ENCODE measurements at places on chromosomes 3 and 15.

DNA sequence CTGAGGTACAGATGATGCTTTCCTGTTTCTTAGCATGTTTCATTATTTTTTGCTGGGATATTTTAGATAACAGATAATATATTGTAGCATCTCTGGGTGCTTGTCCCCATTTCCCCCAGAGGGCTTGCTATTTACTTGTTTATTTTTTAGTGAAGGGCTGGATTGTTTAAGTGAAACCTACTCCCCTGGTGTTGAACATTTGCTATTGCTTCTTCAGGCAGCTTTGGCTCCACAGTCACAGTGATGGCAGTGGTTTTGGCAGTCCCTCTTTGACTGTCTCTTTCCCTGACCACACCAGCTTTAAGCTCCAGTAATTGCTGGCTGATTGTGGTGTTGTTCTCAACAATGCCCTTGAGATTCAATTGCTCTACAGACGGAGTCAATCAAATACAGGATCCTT, 128.9 kb downstream of the KLF13 start:
- no peak for DNase-seq

GRCh38 chr3:60674870-60675269, 576.4 kb downstream of the FHIT start:
- DNase-seq: no peak

GRCh38 chr3:98557324-98558010, 25.7 kb downstream of the GPR15 start:
- DNase-seq: no peak

GRCh38 chr3:38655708-38656300, 6.3 kb upstream of the SCN5A start:
- DNase-seq: peak; percentile 15

DNA sequence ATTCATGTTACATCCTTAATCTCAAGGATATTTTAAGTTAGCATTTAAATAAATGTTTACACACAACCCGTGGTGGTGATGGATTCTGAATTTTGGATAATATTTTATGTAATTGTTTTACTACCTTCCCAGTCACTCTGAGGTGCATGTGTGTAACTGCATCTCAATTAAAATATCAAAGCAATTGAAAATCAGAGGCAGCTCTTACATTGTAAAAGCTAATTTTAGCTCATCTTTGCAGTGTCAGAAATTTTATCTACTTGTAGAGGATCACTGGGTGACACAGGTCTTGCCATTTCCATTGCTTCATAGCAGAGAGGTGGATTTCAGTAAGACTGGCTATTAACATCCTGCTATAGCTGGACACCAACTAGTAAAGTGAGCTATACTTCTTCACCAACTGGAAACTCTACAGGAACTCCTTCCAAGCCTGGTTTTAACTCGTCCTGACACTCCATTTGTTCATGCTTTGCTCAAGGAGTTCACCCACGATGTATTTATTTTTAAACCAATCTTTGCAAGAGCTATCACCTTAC, 19.6 kb upstream of the MITF start:
- DNase-seq: no peak

- no peak for DNase-seq
Measured at GRCh38 chr15:51580385-51580784, 42.2 kb downstream of the DMXL2 start.

DNA sequence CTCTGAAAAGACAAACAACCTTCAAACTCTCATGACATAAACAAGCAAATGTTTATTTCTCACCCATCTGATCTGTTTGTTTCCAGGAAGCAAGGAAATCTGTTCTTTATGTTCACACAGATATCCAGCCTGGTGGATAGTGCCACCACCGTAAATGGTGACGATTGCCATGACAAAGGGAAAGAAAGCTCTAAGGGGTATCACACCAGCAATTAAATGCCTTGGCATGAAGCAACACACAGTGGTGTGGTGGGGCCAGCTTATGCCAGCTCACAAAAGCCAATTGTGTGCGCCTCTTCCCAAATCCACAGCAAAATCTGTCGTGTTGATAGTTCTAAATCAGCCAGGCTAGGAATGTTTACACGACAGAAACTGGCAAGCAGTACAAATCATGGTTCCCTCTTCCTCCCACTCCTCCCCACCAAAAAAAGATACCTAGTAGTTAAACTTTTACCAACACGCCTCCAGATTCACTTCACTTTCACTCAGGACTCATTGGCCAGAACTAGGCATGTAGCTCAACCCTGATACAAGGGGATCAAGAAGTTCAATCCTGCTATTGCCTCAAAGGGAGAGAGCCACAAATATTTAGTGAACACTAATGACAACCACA, 189.2 kb upstream of the SLCO3A1 start:
- DNase-seq: no peak

DNA sequence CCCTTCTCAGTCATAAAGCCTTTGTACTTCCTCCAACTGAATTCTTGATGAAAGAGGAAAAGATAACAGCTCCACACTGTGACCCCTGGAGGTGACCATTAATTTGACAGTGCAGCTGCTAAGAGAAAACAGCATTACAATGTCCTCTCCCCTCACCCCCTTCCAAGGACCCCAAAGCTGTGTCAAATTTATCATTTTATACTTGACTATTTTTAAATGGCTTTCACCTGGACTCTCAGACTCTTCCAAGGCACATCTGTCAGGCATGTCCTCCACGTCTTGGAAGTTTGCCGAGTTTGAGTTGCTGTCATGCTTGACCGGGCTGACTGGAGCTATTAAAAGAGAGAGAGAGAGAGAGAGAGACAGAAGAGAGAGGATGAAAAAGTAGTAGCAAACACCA, 236.5 kb downstream of the WDR72 start:
- no peak for DNase-seq

GRCh38 chr3:126927846-126928245, 55.1 kb upstream of the PLXNA1 start:
- no peak for DNase-seq

- no peak for DNase-seq
Measured at GRCh38 chr15:80496096-80496495, 91.9 kb downstream of the ARNT2 start.

GRCh38 chr15:57943171-57943570, 122.3 kb downstream of the ALDH1A2 start:
- no peak for DNase-seq

- no peak for DNase-seq
Measured at GRCh38 chr3:100992231-100993012, 799 bp downstream of the ABI3BP start.

All from RWPE1 (cell line).